A549 treated with CpdA at 1 μM for 4 hours (cell line): ENCODE measurements at places on chromosomes 5 and 9. TPM values are rescaled to one million over a fixed set of nuclear protein-coding genes. Genes with fewer than 3 reads are reported as not detected.

CATSPER3 gene
- total RNA-seq: 0.21 to 0.59 TPM (median 0.41 TPM) in 5 replicates

NELFB gene
- 42.8 to 63.0 TPM (median 54.8 TPM) in 5 replicates for total RNA-seq

FOXD4L4 gene
- total RNA-seq: 0.08 TPM in 2 of 5 replicates, not detected in the others

SAXO1 gene
- total RNA-seq: not detected in 5 replicates

SMARCA2 gene
- 23.8 to 44.0 TPM (median 25.7 TPM) in 5 replicates for total RNA-seq

CCDC180 gene
- 0.15 to 0.94 TPM (median 0.86 TPM) in 5 replicates for total RNA-seq

NRARP gene
- total RNA-seq: 2.7 to 7.1 TPM (median 5.4 TPM) in 5 replicates

OTP gene
- total RNA-seq: 0.06 to 0.14 TPM (median 0.10 TPM) in 4 of 5 replicates, not detected in the other

NUP155 gene
- 15.7 to 20.7 TPM (median 19.5 TPM) in 5 replicates for total RNA-seq

CDX1 gene
- total RNA-seq: not detected in 5 replicates

CARTPT gene
- not detected in 5 replicates for total RNA-seq

CDC20B gene
- total RNA-seq: 0.07 to 0.16 TPM (median 0.12 TPM) in 5 replicates

PCDHGA9 gene
- total RNA-seq: 0.06 to 0.14 TPM (median 0.08 TPM) in 3 of 5 replicates, not detected in the others

PTGDS gene
- 0.35 to 0.71 TPM (median 0.39 TPM) in 3 of 5 replicates, not detected in the others for total RNA-seq

GARIN3 gene
- not detected in 5 replicates for total RNA-seq

MVB12B gene
- total RNA-seq: 6.4 to 8.4 TPM (median 7.6 TPM) in 5 replicates

STPG3 gene
- total RNA-seq: not detected in 5 replicates

TRMO gene
- total RNA-seq: 11.1 to 16.1 TPM (median 13.1 TPM) in 5 replicates

TCF7 gene
- total RNA-seq: 15.5 to 19.9 TPM (median 17.7 TPM) in 5 replicates

KIAA0825 gene
- total RNA-seq: 0.20 to 0.43 TPM (median 0.38 TPM) in 5 replicates

KLF4 gene
- total RNA-seq: 12.2 to 19.3 TPM (median 13.4 TPM) in 5 replicates

PCDHA7 gene
- 0.08 to 0.22 TPM (median 0.13 TPM) in 5 replicates for total RNA-seq

GPR151 gene
- not detected in 5 replicates for total RNA-seq

MRPL36 gene
- 87.3 to 122 TPM (median 117 TPM) in 5 replicates for total RNA-seq

SNCB gene
- total RNA-seq: 1.0 to 1.4 TPM (median 1.2 TPM) in 5 replicates

IARS1 gene
- 102 to 128 TPM (median 107 TPM) in 5 replicates for total RNA-seq

SPINK6 gene
- 0.26 to 1.4 TPM (median 0.37 TPM) in 5 replicates for total RNA-seq

GBGT1 gene
- 1.6 to 3.0 TPM (median 2.8 TPM) in 5 replicates for total RNA-seq

LOX gene
- total RNA-seq: 0.71 to 1.6 TPM (median 1.4 TPM) in 5 replicates

FGF18 gene
- total RNA-seq: 0.19 to 0.56 TPM (median 0.40 TPM) in 5 replicates

SIMC1 gene
- total RNA-seq: 10.7 to 16.0 TPM (median 15.0 TPM) in 5 replicates

KIF4B gene
- 0.01 to 0.02 TPM (median 0.02 TPM) in 3 of 5 replicates, not detected in the others for total RNA-seq

BARHL1 gene
- total RNA-seq: 0.06 TPM in 1 of 5 replicates, not detected in the others

SLC36A1 gene
- 8.7 to 10.7 TPM (median 9.7 TPM) in 5 replicates for total RNA-seq

TDRD7 gene
- total RNA-seq: 11.1 to 13.9 TPM (median 12.1 TPM) in 5 replicates
